T-cell (primary cell): ENCODE measurements at places on chromosomes 12 and 14. TPM values are rescaled to one million over a fixed set of nuclear protein-coding genes. Genes with fewer than 3 reads are reported as not detected.
A peak's percentile ranks its signal among the peaks of the same experiment; 100 is the strongest.

The ACSS3 gene
- total RNA-seq: not detected

The HHIPL1 gene
- 0.16 TPM for total RNA-seq

The ABCC9 gene
- not detected for total RNA-seq

The PLCZ1 gene
- not detected for total RNA-seq

The SLC25A47 gene
- total RNA-seq: not detected

The EPYC gene
- not detected for total RNA-seq

The TAS2R42 gene
- total RNA-seq: not detected

The INHBC gene
- 0.23 TPM for total RNA-seq

The GPRC5D gene
- not detected for total RNA-seq

The MYRFL gene
- not detected for total RNA-seq

The POU6F1 gene
- total RNA-seq: 36.7 TPM

The SOCS2 gene
- total RNA-seq: 37.6 TPM

The PYGL gene
- total RNA-seq: 0.65 TPM

The LBHD2 gene
- total RNA-seq: not detected

The DPY19L2 gene
- total RNA-seq: 3.8 TPM

DNA sequence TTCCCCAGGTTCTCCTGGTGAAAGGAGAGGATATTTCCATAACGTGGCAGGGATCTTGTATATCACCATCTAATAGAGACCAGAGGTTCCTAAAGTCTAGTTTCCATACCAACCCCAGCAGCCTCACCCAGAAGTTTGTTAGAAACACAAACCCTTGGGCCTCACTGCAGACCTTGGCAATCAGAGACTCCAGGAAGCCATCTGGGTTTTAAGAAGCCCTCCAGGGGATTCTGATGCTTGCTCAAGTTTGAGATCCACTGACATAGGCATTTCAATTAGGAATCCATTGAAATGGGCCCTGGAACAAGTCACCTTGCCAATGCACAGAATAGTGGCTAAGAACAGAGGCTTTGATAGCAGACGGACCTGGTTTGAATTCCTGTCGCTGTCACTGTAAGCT, 2.2 kb upstream of the CMKLR1 start:
- H3K36me3 ChIP-seq: no peaks in the 10 kb centered on the region
- no peak for DNase-seq
- H3K27me3 ChIP-seq: no peaks in the 10 kb centered on the region
- H3K4me1 ChIP-seq: no peaks in the 10 kb centered on the region
- no peak overlapping the region for H3K27ac ChIP-seq

GRCh38 chr12:50620978-50621360, 116.2 kb downstream of the DIP2B start:
- H3K4me1 ChIP-seq: peaks cover 19% of the 10 kb centered on the region
- no peak overlapping the region for H3K27ac ChIP-seq
- H3K36me3 ChIP-seq: peaks cover 3% of the 10 kb centered on the region
- no peaks in the 10 kb centered on the region for H3K27me3 ChIP-seq
- no peak for DNase-seq

DNA sequence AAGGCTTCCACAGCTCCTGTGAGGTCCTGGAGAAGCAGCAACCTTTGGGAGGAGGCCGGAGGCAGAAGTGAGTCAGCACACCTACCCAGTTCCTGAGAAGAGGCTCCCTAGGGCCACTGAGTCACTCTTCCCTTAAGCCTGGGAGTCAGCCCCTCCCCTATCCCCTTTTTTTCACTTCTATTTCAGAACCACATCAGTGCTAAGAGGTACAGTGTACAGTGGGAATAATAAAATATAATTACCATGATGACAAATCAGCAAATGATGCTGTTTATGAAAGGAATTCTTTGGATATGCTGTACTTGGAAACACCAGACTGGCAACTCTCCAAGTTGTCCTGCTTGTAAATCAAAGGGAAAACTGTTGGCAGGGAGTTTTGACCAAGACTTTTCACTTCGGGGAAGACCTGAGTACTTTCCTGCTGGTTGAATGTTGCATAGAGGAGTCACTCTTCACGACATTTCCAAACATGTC, 7.8 kb upstream of the TBPL2 start:
- DNase-seq: no peak
- no peak overlapping the region for H3K4me3 ChIP-seq
- H3K4me1 ChIP-seq: no peaks in the 10 kb centered on the region
- H3K27me3 ChIP-seq: peaks cover 2% of the 10 kb centered on the region
- H3K36me3 ChIP-seq: no peaks in the 10 kb centered on the region

GRCh38 chr12:122825773-122826724, 9.2 kb upstream of the HIP1R start:
- no peaks in the 10 kb centered on the region for H3K27me3 ChIP-seq
- H3K27ac ChIP-seq: no peak overlapping the region
- DNase-seq: no peak
- H3K4me1 ChIP-seq: no peaks in the 10 kb centered on the region

GRCh38 chr12:121794534-121795033, 1.1 kb upstream of the RHOF start:
- no peak for DNase-seq
- H3K4me1 ChIP-seq: peaks cover 34% of the 10 kb centered on the region
- peak overlapping the region; percentile 97 for H3K27ac ChIP-seq
- peaks cover 36% of the 10 kb centered on the region for H3K36me3 ChIP-seq

GRCh38 chr14:22448905-22449599, 140.0 kb downstream of the DAD1 start:
- no peaks in the 10 kb centered on the region for H3K36me3 ChIP-seq
- DNase-seq: no peak
- no peaks in the 10 kb centered on the region for H3K4me1 ChIP-seq
- H3K4me3 ChIP-seq: no peak overlapping the region
- no peak overlapping the region for H3K27ac ChIP-seq
- H3K27me3 ChIP-seq: no peaks in the 10 kb centered on the region

DNA sequence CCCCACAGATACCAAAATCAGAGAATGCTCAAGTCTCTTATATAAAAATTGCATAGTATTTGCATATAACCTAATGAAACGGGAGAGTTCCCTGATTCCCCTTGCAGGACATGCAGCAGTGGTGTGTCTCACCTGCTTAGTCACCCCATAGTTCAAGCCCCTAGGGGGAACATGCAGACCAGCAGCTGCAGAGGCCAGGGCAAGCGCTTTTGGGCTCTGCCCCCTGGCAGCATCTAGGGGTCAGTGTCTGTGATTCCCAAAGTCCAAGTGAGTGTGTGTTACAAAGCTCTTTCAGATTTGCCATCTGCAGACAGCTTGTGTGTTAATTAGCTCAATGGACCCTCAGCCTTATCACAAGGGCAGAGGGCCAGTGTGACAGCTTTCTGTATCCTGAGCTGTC, 110.1 kb downstream of the DNAI7 start:
- H3K27me3 ChIP-seq: no peaks in the 10 kb centered on the region
- peaks cover 2% of the 10 kb centered on the region for H3K4me1 ChIP-seq
- H3K36me3 ChIP-seq: peaks cover 7% of the 10 kb centered on the region
- no peak overlapping the region for H3K27ac ChIP-seq

DNA sequence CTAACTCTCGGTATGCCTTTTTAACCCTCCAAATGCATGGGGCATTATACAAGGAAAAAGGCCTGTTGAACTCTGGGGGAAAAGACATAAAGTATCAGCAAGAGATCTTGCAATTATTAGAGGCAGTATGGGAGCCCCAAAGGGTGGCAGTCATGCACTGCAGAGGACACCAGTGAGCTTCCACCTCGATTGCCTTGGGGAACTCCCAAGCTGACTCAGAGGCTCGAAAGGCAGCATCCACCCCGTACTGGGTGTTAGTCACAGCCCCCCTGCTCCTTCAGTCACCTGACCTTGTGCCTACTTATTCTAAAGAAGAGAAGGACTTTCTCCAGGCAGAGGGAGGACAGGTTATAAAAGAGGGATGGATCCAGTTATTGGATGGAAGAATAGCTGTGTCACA, 781.4 kb upstream of the TMEM132C start:
- H3K36me3 ChIP-seq: no peaks in the 10 kb centered on the region
- H3K4me1 ChIP-seq: no peaks in the 10 kb centered on the region
- no peak overlapping the region for H3K27ac ChIP-seq
- DNase-seq: no peak

- no peaks in the 10 kb centered on the region for H3K36me3 ChIP-seq
- peaks cover 11% of the 10 kb centered on the region for H3K4me1 ChIP-seq
- peaks cover 3% of the 10 kb centered on the region for H3K27me3 ChIP-seq
- DNase-seq: no peak
- H3K27ac ChIP-seq: no peak overlapping the region
Measured at GRCh38 chr14:68661226-68662225, 131.3 kb downstream of the ZFP36L1 start.

DNA sequence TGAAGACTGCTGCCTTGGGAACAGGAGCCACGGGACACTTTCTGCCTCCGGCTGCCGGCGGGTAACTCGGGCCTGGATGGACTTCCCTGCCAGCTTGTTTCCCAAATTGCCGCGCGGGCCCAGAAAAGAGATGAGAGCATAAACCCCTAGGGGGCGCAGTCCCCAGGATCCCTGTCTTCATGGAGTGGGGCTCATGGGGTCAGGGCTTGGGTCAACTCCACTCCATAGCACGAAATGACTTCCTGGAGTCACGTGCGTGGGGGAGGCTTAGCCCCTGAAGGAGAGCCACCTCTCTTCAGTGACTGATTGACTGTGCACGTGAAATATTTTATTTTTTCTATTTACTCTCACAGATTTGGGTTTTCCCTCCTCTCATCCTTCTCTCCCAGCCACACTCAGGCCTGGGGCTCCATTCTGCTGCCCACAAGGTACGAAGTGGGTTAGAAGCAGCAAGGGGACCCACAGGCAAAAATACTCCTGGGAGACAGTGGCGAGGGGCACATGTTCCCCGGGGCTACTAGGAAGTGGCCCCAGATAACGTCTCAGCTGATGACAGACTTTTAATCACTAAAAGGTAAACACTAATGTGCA, 10.0 kb downstream of the PGF start:
- DNase-seq: no peak
- H3K4me1 ChIP-seq: peaks cover 4% of the 10 kb centered on the region
- H3K4me3 ChIP-seq: no peak overlapping the region

DNA sequence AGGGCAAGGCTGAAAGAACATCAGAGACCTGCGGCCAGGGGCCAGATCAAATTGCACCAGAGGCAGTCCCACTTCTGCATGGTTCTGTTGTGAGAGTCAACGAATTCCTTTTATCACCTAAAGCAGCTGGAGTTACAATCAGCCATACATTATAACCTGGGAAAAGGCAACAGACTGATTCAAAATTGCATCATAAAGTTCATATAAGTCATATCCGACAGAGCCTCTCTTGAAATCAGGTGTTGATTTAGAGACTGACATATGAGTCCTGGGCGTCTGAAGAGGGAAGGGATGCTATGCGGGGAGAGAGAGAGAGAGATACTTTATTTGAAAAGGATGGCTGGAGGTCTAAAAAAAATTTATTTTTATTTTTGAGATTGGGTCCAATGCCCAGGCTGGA, 89.4 kb downstream of the EFCAB11 start:
- H3K4me3 ChIP-seq: no peak overlapping the region
- H3K4me1 ChIP-seq: no peaks in the 10 kb centered on the region
- DNase-seq: no peak
- H3K27me3 ChIP-seq: no peaks in the 10 kb centered on the region

DNA sequence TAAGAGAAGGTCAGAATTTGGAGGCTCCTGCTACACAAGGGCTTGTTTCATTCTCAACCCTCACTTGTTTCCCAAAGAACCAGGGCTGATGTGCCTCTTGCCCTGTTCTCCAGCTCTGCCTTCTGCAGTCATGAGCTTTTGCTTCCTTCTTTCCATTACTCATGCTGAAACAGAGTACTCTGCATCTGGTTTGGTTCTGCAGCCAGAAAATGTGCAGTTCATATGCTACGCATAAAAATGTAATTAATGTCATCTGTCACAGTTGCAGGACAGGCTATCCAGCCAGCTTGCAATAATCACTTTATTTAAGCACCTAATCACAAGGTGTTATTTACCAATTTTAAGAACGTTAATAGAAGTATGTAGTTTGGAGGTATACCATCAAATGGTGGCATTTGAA, 150.2 kb downstream of the SRGAP1 start:
- H3K27ac ChIP-seq: no peak overlapping the region
- no peak for DNase-seq
- H3K4me3 ChIP-seq: no peak overlapping the region
- no peaks in the 10 kb centered on the region for H3K36me3 ChIP-seq

DNA sequence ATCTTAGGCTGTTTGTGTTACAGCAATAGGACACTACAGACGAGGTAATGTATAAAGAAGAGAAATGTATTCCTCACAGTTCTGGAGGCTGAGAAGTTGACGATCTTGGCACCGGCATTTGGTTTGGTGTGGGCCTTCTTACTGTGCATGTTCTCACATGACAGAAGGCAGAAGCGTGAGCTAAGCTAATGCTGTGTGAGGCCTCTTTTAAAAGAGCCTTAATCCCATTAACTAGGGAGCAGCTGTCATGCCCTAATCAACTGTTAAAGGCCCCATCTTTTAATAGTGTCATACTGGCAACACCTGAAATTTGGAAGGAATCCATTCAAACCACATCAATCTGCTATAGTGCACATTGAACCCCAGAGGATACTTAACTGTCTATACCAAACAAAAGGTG, 992.9 kb downstream of the GALC start:
- H3K4me1 ChIP-seq: no peaks in the 10 kb centered on the region
- no peak overlapping the region for H3K4me3 ChIP-seq
- no peaks in the 10 kb centered on the region for H3K36me3 ChIP-seq
- no peak for DNase-seq

- no peaks in the 10 kb centered on the region for H3K36me3 ChIP-seq
- no peak overlapping the region for H3K4me3 ChIP-seq
- H3K27ac ChIP-seq: no peak overlapping the region
- H3K27me3 ChIP-seq: no peaks in the 10 kb centered on the region
- DNase-seq: no peak
- H3K4me1 ChIP-seq: no peaks in the 10 kb centered on the region
Measured at GRCh38 chr12:80359703-80360102, 84.3 kb upstream of the PTPRQ start.

DNA sequence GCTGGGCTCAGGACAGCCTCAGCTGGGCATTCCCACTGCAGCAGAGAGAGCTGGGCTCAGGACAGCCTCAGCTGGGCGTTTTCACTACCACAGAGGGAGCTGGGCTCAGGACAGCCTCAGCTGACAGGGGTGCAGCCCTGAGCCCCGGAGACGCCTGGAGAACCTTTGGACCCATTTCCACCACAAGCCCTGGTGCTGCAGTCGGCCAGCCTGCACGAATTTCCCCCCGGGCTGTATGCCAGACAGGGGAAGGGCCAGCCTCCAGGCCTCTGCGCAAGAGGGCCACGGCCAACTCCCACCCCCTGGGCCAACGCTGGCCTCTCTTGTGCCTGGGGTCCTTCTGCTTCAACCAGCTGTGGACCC, 2.6 kb upstream of the C14orf180 start:
- no peak overlapping the region for H3K27ac ChIP-seq
- peaks cover 53% of the 10 kb centered on the region for H3K27me3 ChIP-seq
- DNase-seq: no peak
- no peaks in the 10 kb centered on the region for H3K36me3 ChIP-seq
- no peak overlapping the region for H3K4me3 ChIP-seq

DNA sequence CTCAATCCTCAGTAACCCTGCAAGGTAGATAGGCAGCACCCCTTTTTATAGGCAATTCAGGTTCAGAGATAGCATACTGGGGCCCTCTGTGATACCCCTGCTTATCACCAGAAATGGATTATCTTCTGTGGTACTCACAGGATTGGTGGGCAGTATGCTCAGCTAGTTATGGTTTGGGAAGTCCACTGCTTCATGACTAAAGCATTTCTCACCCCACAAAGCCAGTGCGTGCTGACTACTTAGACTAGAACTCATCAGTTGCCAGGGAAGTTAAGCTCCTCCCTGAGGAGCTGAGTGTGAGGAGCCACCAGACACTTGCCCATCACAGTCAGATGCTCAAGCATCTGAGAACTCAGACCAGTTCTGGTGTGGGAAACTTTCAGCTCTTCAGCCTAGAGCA, 76.3 kb downstream of the SCAF11 start:
- no peak for DNase-seq
- H3K4me3 ChIP-seq: no peak overlapping the region
- H3K27me3 ChIP-seq: no peaks in the 10 kb centered on the region
- no peak overlapping the region for H3K27ac ChIP-seq
- no peaks in the 10 kb centered on the region for H3K4me1 ChIP-seq
